Transverse colon (tissue), 4 donors: ENCODE measurements at places on chromosomes 2 and 18. TPM values are rescaled to one million over a fixed set of nuclear protein-coding genes. Genes with fewer than 3 reads are reported as not detected.

Gene PPP1R1C
- total RNA-seq, result 4.3 TPM

Gene NCKAP5
- 1.1 TPM for total RNA-seq

Gene MRPS5
- total RNA-seq, result 81.9 TPM

Gene TMEM37
- 148 TPM for total RNA-seq

Gene ABCB11
- total RNA-seq, result 18.4 TPM

Gene SLC38A11
- total RNA-seq, result not detected

Gene EPB41L5
- total RNA-seq, result 19.1 TPM

Gene HJURP
- not detected for total RNA-seq
